Testis (tissue), 5 donors: ENCODE measurements at places on chromosomes 4 and X. TPM values are rescaled to one million over a fixed set of nuclear protein-coding genes. Genes with fewer than 3 reads are reported as not detected.

- no peak for DNase-seq
These were observed 67.2 kb downstream of the RPS3A start for GRCh38 chr4:151166636-151167035.

Gene KLHL13
- total RNA-seq: 8.9 TPM

DNA sequence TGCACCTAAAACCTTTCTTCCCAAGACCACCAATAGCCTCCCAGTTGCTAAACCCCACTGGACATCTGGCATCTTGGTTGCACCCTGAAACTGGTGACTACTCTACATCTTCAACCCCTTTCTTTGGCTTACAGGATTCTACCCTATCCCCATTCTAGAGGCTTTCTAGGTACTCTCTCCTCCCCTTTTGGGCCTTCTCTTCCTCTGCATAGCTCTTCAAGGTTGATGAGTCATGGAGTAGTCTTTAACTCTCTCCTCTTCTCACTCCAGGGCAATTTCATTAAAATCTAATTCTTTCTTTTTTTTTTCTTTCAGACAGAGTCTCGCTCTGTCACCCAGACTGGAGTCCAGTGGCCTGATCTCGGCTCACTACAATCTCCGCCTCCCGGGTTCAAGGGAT is 16.8 kb downstream of the APOO start:
- DNase-seq: no peak

Gene ALPK1
- total RNA-seq: 9.7 TPM

Gene TBC1D9
- total RNA-seq: 9.8 TPM

- DNase-seq: no peak
These were observed 9.3 kb upstream of the OTC start for GRCh38 chrX:38342853-38343778.

DNA sequence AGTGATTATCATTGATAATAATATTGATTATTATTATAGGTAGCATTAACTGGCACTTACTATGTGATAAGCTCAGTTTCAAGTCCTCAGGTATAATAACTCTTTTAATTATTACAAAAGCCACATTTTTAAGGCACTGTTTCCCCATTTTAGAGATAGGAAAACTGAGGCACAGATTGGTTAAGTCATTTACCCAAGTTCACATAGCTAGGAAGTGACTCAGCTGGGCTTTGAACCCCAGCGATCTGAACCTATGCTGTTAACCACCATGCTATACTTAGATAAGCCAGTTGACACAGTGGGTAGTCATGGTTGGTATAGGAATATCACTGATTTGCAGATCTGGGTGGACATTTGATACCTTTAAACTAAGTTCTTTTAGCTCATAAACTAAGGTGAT is 110.4 kb downstream of the FRAS1 start:
- no peak for DNase-seq

Gene KANTR
- 39.3 TPM for total RNA-seq

GRCh38 chr4:8534129-8534528 is 46.1 kb upstream of the GPR78 start:
- no peak for DNase-seq

DNA sequence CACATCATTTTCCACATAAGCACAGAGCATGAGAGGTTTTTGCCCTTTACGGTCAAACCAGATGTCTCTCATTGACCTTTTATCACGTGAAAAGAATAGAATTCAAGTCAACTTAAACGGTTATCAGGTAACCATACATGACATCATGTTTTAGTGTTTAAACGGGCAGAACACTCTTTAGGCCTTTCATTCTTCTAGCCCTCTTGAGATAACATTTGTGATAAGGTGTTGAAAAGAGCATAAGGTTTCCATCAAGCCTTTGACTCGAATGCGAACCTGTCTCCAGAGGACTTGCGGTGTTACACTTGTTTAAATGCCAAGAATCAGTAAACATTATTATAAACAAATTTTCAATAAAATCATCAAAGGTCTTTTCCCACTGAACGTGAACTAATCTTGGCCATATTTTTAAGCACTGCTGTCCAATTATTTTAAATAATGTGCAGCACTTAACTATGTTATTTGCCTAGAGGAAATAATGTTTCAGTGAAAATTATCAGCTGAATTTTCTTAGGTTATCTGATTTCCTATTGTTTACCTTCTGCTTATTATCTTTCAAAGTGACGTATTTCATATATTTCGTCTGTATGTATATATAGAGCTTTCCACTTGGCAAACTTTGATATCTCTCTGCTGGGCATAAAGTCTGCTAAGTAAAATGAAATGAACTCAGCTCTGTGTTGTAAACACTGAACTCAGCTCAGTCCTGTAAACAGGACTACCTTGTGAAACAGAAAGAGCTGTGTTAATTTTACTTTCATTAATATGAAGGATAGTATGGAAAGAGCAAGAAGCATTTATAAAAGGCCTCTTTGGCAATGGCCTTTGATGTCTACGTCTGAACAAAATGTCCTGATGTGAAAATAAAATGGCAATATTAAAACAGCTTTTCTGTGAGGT is 33.3 kb downstream of the TENM3 start:
- DNase-seq: no peak

Gene CACNA1F
- 0.19 TPM for total RNA-seq

DNA sequence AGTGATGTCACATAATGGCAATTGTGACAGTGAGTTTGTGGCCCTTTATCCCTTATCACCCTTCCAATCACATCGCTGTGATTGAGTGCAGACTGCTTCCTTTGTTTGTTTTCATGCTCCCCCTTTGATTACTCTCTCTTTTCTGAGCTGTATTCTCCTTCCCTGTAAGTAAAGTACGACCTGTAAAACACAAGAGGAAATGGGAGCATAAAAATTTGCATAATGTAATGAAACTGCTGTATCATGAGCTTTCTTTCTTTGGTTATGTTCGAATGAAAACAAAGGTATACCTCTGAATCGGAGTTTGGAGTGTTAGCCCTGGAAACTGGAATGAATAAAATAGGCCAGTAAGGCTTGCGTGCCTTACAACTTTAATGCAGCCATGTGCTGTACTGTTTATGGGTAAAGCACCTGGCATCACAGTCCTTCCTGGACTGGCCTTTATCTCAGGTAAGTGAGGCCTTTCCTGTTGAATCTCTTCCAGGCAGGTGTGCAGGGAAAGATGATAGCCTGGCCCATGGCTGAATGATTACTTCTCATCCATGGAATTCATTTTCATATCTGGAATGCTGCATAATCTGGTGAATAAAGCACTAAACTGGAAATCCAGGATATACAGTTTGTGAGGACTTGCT is 26.6 kb upstream of the HS3ST1 start:
- DNase-seq: no peak

DNA sequence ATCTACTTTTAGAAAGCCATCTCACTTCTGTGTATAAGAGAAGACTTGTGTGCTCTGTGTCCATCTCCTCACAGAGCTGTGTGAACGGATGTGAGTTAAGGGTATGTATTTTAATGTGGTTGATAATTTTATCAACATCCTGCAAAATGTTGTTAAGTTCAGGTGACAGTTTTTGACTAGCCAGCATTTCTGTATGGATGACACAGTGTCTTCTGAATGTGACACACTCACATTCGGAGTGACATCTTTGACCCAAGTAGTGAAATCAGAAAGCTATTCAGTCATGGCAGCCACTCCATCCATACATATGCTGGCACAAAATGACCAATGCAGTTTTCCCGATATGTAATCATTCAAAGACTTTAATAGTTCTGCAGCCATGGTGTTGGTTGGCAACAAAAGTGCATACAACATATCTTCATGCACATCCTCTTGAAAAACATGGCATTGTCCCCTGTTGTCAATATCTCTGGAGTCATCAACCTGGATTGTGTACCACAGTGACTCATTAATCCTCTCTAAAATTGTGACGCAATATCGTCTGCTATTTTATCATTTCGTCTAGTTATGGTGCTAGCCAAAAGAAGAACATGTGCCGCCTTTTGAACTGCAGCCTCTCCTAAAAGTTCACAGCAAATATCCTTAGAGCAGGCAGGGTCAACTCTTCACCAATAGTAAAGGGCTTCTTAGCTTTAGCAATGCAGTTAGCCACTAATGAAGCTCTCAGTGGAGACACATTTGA is 6.8 kb upstream of the FGF2 start:
- no peak for DNase-seq

Gene HPGD
- total RNA-seq: 2.1 TPM

DNA sequence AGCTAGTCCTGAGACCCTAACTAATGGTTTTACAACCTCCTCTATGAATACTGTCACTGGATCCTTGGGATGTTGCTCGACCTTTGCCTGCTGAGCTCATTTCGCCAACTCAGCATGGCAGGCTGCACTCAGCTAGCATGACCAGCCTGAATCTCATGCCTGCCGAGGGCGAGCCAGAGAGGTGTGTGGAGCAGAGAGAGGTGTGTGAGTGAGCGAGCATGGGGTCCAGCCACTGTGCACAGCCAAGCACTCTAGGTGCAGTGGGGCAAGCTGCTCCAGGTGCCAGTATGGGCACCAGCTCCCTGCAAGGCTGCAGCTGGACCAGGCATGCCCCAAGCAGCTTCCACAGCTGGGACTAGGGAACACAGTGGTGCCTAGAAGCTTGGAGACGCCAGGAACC is 410.9 kb downstream of the PCDH10 start:
- DNase-seq: no peak

Gene GAGE12H
- total RNA-seq: 1.1 TPM

Gene OR13H1
- total RNA-seq: not detected

Gene MAGEA8
- 2.0 TPM for total RNA-seq
